ENCODE measurements at places on chromosomes 16 and 17.

DNA sequence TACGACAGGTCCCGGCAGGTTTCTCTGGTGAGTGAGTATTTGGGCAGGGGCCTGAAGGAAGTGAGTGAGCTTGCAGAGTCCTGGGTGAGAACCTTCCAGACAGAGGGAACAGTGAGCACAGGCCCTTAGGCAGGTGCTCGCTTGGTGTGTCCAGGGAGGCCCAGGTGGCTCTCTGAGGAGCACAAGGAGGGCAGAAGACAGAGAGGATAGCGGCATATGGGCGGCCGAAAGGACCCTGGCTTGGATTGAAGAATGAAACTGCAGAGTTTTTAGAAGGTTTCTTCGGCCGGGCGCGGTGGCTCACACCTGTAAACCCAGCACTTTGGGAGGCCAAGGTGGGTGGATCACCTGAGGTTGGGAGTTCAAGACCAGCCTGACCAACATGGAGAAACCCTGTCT is 6.7 kb downstream of the DRG2 start:
- DNase-seq = no peak

DNA sequence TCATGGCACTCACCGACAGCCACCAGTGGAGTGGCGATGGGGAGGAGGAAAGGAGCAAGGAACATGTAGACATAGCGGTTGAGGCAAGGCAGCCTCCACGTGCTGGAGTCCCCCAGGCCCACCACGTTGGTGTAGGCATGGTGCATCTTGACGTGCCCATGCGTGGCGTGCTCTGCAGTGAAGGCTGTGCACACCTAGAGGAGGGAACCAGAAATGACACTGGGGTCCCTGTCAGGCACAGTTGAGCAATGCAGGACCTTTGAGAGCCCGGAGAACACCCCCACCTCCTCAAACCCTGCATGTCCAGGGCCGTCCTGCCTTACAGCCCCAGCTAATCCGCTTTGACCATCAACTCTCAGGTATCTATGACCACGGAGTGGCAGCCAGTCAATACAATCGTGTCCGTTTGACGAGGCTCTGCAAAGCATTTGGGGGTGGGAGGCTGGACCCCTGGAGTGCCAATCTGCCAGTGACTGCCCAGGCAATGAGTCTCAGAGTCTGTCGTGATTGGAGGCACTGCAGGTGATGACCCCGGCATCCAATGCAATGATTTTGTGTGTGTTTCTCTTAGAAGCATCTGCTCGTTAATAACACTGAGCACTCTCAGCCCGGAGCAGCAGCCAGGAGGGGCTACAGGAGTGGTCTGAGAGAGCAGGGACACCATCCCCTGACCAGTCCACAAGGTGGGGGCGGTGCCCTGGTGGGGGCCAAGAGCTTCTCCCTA is 9.9 kb upstream of the FDXR start:
- no peak for DNase-seq

DNA sequence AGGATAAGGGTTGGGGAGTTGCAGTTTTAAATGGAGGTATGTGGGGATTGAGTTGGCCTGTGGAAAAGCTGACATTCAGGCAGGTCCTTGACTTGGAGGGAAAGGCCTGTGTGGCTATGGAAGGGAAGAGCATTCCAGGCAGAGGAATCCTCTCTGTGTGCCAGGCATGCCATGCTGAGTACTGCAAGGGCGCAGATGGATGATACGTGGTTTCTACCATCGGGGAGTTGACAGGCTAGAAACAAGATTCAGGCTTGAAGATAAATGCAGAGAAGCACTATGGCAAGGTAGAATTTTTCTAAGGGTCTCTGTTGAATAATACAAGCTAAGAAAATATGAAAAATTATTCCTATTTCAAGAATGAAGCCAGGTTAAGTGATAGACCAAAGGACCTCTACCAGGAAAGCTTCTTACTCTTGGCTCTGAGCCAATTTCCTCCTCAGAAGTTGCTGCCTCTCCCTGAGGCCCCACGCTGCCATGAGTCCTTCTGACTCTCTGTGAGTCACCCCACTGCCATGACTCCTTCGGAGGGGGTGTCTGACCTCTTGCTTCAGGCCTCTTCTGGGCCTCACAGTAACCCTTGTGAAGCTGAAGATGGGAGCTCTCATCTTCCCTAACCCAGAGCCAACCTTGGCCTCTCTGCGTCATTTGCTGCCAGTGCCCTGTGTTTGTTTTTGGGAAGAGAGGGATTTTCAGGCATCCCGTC is 75.8 kb downstream of the WNT3 start:
- no peak for DNase-seq

DNA sequence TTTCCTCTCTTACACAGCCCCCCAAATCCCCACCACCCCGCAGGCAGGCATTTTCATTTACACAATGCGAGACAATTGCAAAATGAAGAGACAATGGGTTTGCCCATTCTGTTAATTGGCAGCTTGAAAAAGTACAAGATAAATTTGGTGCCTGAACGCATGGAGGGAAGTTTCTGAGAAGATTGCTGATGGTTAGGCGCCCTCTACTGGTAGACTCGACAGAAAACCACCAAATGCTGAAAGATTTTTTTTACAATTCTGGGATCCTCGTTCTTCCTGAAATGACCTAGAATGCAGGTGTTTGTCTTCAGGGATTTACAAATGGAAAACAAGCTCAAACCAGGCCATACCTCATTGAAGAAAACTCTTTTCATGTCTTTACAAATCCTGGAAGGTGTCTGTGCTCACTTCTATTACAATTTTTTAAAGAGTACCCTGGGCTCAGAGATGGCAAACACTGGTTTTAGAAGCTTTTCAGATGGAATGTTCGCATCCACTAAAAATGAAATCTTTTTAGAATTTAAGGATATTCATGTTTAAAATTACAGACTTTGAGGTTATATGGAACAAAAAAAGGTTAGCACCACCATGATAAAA is 338.5 kb downstream of the PMP22 start:
- DNase-seq = peak; percentile 20

- no peak for DNase-seq
These were observed 2.5 kb upstream of the HS3ST3B1 start for GRCh38 chr17:14298221-14298946.

DNA sequence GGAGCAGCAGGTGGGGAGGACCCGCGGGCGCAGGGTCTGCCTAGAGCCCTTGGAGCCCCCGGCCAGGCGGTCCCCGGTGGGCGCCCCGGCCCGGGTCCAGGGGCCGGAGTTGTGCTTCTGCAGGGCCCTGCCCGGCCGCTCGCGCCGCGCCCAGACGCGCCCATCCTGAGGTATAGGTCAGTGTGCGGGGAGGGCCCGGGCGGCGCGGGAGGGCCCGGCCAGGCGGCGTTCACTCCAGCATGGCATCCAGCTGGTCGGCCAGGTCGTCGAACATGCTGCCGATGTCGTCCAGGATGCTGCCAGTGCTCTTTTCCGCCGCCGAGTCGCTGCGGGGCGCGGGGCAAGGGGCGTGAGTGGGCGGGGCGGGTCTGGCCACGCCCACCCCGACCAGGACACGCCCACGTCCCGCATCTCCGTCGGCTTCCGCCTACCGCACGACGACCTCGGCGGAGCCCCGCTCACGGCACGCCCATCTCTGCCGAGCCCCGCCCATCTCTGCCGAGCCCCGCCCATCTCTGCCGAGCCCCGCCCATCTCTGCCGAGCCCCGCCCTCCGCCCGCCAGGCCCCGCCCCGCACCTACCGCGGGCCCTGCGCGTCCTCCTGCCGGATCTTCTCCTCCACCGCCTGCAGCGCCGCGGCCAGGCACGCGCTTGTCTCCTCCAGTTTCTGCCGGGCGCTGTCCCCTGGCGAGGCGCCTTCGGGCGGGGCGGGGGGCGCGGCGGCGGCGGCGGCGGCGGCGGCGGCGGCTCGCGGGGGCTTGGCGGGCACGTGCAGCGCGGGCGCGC is 17.9 kb downstream of the CASKIN1 start:
- no peak for DNase-seq

GRCh38 chr16:24936151-24936550 is 79.0 kb downstream of the ARHGAP17 start:
- no peak for DNase-seq

DNA sequence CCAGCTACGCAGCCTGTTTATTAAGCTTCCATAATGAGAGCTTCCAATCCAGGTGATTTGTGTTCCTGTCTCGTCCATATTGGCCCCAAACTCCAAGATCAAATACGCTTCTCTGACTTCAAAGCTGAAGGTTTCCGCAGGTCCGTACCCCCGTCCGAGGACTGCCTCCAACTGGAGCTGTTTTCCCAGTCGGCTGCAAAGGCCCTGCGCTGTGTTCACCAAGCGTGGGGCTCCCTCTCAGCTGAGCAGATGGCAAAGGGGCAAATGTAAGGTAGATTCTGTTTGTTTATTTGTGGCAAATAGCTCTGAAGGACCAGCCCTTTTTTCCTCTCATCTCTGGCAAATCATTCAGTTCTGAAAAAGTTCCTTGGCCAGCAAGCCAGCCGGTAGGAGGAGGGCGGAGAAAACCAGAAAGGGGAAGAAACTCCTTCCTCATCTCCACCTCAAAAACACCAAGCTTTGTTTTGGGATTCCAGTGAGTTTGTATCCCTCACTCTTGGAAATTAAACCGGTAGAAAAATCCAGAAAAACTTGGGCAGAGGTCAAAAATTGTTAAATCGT is 35.2 kb downstream of the NXN start:
- no peak for DNase-seq

GRCh38 chr16:20320178-20320577 is 7.1 kb downstream of the GP2 start:
- DNase-seq = no peak

GRCh38 chr17:82970067-82970466 is 109.3 kb upstream of the METRNL start:
- DNase-seq = no peak

DNA sequence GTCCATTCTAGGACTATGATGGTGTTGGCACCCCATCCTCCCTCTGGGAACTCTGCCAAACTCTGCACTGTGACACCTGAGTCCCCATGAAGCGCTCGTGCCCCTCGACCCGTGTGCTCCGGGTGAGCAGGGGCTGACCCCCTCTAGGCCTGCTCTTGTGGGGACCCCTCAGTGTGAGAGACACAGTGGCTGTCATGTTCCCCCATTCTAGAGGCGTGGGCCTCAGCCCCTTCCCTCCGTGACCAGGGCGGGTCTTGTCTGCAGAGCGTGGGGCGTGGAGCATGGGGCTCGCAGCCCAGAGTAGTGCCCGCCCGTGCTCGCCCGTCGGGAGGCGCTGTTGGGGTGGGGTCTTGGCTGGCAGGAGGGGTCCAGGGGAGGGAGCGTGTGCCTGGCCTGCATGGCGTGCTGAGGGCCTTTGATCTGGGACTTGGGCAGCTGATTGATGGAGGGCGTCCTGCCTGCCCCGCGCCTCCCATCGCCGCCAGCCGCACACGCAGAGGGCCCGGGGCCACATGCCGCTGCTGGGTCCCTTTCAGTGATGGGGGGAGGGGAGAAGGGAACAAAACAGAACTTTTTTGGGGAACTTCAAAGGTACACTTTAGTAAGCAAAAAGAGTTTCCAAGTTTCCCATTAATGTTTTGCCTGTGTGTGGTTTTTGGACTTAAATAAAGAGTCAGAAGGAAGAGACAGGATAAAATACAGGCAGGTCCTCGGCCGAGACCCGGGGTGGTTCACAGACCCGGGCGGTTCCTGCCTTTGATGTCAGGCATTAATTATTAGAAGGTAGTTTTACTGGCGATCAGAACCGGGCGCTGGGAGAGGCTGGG is 22.5 kb downstream of the CENPX start:
- no peak for DNase-seq

GRCh38 chr17:65807361-65807760 is 245.9 kb upstream of the AXIN2 start:
- DNase-seq = no peak

- no peak for DNase-seq
These were observed 2.9 kb upstream of the SCIMP start for GRCh38 chr17:5237541-5238016.
